T-helper 2 cell (primary cell): ENCODE measurements at places on chromosomes 2 and 18.

DNA sequence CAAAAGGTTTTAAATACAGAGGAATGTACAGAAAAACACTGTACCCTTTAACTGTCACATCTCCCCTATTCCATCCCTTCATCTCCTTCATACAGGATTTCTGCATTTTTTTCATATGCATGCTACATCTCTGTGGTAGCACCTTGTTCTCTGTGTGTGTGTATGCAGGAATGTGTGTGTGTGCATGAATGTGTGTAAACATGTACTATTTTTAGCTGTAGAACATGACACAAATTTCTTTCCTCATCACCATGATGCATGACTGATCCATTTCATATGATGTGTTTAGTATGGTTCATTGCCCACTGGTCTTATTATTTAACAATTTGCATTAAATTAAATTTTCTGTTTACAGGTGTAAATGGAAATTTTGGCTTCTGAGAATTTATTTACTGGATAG lies 21.5 kb upstream of the ZEB2 start:
- no peak for DNase-seq

- DNase-seq = no peak
Observed at GRCh38 chr18:23900994-23901393, 113.6 kb upstream of the TTC39C start.

GRCh38 chr18:23690505-23691068 lies 1.3 kb downstream of the LAMA3 start:
- no peak for DNase-seq

DNA sequence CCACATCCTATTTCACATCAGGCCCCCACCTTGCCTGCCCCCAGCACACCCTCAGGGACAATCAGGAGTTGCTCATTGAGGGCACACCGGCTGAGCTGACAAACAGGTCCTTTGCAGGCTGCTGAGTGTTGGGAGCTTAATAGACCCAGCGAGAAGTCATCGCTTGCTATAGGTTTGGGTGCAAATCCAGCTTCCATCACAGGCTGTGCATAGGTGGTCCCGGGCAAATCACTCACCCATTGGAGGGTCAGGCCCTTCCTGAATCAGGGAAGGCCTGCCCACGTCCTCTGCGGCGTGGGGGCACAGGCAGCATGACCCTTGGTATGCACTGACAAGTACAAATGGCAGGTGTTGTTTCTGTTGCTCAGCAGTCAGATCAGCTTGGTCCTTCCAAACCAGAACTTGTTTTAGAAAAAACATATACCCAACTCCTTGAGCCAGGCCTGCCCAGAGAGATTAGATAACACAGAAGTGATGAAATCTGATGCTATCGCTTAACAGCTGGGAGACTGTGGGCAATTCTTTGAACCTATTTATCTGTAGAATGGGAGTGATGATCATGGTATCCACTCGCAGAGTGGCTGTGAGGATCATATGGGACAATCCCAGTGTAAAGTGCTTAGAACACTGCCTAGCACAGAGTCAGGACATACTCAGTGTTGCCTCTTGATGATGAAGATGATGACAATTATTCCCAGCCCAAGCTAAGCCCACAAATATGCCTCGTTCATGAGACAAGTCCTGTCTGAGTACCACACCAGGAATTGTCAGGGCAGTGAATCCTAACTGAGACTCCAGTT lies 34.9 kb downstream of the SMAD7 start:
- DNase-seq = no peak

- DNase-seq = no peak
Observed at GRCh38 chr2:104733226-104733943, 120.5 kb upstream of the POU3F3 start.

GRCh38 chr2:235543851-235544688 lies 50.2 kb downstream of the AGAP1 start:
- DNase-seq = no peak

DNA sequence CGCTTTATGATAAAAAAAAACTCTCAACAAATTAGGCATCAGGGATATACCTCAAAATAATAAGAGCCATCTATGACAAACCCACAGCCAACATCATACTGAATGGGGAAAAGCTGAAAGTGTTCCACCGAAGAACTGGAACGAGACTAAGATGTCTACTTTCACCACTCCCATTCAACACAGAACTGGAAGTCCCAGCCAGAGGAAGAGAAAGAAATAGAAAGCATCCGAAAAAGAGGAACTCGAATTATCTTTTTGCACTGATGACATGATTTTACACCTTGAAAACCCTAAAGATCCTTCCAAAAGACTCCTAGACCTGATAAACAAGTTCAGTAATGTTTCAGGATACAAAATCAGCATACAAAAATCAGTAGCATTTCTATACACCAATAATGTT lies 121.6 kb downstream of the ZRANB3 start:
- no peak for DNase-seq

DNA sequence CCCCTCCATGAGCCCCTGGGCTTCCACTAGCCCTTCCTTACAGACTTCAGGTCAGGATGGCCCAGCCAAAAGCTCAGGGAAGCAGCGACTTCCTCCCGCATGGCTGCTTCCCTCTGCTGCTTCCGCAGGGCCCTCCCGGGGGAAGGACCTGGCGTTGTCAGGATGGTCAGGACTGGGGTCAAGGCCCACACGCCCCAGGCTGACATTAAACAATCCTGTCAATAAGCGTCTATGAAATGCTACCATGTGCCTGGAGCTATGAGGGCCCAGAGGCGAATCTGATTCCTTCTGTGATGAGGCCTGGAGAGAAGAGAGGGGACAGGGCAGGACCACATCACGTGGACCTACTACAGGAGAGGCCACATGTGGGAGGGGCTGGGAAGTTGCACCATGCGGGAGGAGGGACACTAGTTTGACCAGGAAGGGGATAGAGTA lies 17.3 kb downstream of the CYS1 start:
- DNase-seq = no peak

DNA sequence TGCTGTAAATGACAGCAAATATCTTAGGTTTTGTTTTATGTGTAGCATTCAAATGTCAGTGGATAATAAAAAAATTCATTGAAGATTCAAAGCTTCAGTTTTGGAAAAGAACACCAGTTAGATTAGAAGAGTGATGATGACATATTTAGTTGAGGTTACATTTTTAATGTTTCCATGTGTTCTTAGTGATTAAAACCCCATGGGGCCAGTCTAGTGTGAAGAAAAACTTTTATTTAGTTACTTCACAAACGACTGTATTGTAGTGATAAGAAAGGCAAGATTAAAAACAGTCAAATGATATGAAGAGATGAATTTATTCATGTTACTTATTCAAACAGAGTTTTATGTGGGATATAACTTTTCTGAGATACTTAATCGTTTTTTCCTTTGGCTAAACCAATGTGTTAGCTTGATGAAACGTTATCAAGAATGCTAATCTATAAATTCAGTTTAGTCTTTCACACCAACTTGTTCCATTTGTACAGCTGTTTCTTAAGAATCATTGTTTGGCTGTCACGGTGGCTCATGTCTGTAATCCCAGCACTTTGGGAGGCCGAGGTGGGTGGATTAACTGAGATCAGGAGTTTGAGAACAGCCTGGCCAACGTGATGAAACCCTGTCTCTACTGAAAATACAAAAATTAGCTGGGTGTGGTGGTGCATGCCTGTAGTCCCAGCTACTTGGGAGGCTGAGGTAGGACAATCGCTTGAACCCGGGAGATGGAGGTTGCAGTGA lies 11.6 kb downstream of the BMPR2 start:
- no peak for DNase-seq

DNA sequence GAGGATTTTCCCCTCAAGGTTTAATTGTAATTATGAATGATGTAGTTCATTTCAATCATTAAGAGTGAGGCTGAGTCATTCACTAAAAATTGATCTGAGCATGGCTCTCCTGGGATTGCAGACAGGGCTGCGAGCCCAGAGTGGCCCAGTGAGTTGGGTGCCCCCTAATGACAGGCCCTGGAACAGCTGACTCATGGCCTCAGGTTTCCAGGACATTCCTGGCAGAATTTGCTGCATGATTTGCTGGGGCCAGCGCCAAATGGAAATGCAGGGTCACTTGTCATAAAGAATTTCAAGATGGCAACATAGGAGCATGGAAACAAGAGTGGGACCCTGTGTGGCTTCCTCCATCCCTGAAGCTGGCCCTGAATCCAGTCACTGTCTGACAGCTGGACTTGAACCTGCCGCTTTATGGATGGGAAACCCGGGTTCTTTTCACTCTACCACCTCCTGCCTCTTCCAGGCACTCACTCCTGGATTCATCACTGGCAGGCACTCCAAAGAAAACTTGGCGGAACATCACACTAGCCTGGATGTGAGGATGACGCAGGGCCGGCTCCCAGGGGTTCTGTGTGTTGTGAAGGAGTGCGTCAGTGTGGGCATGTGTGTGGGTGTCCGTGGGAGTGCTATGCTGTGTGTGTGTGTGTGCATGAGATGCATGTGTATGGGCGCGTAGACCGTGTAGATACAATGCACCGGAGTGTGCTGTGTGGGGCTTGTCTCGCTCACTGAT lies 15.2 kb downstream of the OTOF start:
- no peak for DNase-seq

GRCh38 chr18:11745521-11745920 lies 56.5 kb downstream of the GNAL start:
- DNase-seq = no peak

DNA sequence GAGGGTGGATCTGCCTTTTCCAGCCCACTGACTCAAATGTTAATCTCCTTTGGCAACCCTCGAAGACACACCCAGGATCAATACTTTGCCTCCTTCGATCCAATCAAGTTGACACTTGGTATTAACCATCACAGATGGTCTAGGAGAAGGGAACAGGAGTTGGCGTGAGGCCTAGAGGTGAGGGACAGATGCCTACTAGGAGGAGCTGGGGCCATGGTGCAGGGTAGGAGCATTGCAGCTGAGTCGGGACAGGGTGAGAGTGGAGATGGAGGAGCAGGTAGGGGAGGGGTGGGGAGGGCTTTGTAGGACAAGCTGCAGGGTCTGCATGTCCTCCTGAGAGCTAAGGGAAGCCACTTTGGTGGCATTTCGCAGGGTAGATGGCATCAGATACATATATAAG lies 140.0 kb downstream of the VAPA start:
- DNase-seq = no peak

DNA sequence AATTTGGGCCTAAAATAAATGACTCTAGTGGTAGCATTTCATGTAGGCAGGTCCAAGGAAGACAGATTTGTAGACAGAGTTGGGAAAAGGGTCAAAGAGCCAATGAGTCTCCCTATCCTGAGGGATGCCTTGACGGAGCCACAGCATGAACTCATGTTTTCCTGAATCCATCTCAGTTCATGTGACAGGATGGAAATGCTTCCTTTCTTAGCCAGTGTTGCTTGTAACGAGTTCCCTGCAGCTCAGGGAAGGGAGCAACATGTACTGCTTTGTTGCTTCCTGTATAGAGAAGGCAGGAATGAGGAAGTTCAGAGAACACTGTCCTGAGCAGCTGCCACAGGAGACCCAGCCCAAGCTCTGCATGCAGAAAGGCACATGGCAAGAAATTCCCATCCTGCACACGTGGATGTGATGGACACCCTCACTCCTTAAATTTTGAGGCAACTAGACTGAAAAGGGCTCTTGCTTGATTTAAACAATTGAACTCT lies 27.9 kb downstream of the TMEM17 start:
- DNase-seq = no peak

DNA sequence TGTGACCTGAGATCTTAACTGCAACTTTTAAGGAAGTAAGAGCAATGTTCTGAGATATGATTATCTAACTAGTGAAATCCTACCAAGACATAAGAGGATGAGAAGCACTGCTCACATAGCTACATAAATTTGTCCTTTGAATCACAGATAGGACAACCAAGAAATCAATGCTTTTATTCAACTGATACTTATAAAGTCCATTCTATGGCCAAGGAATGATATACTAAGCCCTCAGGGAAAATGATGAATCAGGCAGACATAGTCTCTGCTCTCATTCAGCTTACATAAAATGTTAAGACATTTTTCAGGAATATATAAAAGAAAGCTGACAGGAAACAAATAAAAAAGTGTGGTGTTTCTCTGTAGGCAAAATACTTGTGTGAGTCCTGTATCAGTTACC lies 39.1 kb downstream of the PGAP1 start:
- DNase-seq = no peak

DNA sequence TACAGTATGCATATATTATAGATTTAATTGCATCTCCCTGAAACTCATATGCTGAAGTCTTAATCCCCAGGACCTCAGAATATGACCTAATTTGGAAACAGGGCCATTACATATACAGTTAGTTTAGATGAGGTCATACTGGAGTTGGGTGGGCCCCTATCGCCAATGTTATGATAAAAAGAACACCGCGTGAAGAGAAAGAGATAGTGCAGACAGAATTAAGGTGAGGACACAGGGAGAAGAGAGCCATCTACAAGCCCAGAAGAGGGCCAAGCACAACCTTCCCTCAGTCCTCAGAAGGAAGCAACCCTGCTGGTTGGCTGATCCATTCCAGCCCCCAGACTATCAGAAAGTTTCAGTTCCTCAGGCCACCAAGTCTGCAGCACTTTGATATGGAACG lies 311.9 kb upstream of the RAB6C start:
- no peak for DNase-seq

DNA sequence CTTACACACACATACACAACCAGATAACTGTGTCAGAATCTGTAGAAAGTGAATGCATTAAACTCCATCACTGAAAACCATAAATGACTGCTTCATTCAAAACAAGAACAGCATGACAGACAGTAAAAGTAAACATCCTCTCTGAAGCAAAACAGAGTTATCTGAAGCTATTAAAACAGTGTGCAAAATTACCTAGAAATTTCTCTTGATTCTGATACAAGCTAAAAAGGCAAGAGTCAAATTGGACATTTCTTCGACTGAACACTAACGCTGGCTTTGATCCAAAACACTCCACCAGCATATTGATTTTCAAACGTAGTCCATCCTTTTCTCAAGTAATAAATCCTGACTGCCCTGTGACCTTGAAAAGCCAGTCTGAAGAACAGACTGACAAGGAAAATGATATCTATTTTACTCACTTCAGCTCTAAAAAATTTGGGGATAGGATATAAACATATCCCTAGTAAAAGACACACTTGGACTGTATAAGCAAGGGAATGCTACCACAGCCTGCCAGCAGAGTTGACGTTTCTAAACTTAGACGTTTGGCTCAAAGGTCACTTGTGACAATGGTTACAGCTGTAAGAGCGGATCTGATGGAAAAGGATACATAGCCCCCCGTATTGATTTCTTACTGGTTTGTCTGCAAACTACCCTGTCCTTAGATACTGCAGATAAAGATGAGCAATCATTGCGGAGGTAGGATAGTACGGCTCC lies 128.9 kb upstream of the ITGB6 start:
- peak; percentile 65 for DNase-seq

GRCh38 chr2:219724628-219725027 lies 97.2 kb downstream of the SLC4A3 start:
- no peak for DNase-seq

GRCh38 chr2:38528008-38528442 lies 74.7 kb downstream of the HNRNPLL start:
- peak; percentile 40 for DNase-seq

DNA sequence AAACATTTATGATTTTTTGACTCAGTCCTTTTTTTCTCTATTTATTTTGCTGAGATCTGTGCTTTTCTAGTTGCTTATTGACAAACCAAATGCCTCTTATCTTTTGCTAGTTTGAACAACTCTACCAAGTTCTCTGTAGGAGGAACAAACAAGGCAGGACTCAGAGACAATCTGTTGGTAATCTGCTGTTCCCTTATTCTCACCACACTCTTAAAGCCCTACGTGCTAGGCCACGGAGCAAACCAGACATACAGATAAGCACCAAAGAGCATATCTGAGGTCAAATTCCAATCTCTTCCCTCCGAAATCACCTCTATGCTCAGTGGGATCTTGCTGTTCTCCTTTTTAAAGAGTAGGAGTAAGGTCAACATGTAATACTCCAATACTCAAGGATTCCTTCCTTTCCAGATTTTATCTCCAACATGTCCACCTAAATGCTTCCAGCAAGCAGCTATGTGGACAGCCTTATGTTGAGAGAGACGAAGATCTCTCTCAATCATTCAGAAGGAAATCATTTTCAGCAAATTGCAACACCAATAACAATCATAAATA lies 18.4 kb downstream of the FN1 start:
- no peak for DNase-seq
